NCI-H1930 (cell line): ENCODE measurements at places on chromosomes 2 and 18.
A peak's percentile ranks its signal among the peaks of the same experiment; 100 is the strongest.

GRCh38 chr2:241088376-241088775, 13.7 kb downstream of the MTERF4 start:
- DNase-seq, result no peak

GRCh38 chr2:29278966-29279365, 163.8 kb downstream of the CLIP4 start:
- no peak for DNase-seq

DNA sequence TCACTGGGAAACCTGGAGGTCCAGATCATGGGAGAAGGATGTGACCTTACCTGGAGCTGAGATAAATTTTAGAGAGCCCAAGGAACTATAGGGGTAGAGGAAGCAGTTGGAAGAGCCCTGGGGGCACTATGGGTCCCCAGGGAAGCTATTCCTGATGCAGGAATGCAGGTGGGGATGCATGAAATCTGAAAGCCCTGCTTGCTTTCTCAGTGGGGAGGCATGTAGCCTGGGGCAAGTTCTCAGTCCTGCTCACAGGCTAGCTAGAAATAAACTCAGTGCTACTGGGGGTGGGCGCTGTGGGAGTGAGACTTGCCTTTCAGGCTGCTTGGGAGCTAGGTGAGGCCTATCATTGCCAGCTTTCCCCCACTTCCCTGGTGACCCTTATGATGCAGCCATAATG, 499.7 kb downstream of the PTH2R start:
- DNase-seq, result no peak

- no peak for DNase-seq
These were observed 508.2 kb downstream of the TNS1 start for GRCh38 chr2:217494557-217494956.

- no peak for DNase-seq
These were observed 1.8 kb upstream of the HJURP start for GRCh38 chr2:233856184-233856583.

GRCh38 chr2:1680222-1681016, 63.9 kb downstream of the PXDN start:
- no peak for DNase-seq

- DNase-seq, result no peak
These were observed 83.3 kb upstream of the EPB41L5 start for GRCh38 chr2:119929537-119929936.

GRCh38 chr18:2905854-2906703, 59.3 kb downstream of the EMILIN2 start:
- DNase-seq, result no peak

GRCh38 chr18:40006634-40007033, 1948.4 kb upstream of the PIK3C3 start:
- no peak for DNase-seq

- no peak for DNase-seq
These were observed 7.2 kb upstream of the ITGB6 start for GRCh38 chr2:160207271-160207670.

- no peak for DNase-seq
These were observed 18.4 kb downstream of the CTDP1 start for GRCh38 chr18:79697976-79698375.

GRCh38 chr2:198890490-198890889, 567.2 kb downstream of the SATB2 start:
- DNase-seq, result no peak

DNA sequence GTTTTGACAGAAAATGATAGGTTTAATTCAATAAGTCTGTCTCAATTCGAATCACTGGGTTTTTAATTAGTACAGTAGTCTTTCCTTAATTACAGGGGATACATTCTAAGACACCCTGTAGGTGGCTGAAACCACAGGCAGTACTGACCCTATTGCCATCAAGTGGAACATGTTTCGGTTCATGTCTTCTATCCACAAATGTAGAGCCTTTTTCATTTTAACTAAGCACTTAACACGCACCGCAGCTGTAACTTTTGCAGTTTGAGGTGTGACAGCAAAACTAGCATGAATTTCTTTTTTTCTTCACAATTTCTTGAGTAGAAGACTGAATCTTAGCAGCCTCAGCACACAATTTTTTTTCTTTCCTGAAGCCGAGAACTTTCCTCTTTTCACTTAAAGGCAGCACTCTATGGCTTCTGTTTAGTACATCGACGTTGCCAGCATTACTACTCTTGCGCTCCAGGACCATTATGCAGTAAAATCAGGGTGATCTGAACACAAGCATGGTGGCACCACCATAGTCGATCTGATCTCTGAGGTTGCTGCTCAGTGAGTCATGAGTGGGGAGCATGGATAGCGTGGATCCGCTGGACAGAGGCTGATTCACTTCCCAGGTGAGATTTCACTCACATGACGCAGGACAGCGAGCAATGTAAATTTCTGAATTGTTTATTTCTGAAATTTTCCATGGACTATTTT, 805.1 kb downstream of the RNF144A start:
- no peak for DNase-seq

- no peak for DNase-seq
These were observed 828.6 kb upstream of the FSHR start for GRCh38 chr2:49982871-49983270.

DNA sequence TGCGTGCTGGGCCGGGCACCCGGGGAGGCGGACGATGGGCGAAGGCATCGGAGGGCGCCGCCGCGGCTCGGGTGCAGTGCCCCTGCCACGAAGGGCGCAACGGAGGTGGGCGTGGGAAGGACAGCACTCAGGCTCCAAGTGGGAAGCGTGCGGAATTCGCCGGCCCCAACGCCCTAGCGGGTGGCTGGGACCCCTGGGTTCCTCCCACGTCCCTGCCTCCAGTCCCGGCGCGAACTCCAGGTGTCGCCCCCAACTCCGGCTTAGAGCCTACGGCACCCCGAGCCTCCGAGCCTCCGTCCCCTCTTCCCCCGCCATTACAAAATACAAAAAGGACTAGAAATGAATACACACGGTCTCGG, 1.3 kb downstream of the CYP27C1 start:
- no peak for DNase-seq

- DNase-seq, result no peak
These were observed 379.0 kb downstream of the SETBP1 start for GRCh38 chr18:45059695-45060094.

GRCh38 chr18:53795610-53796009, 428.9 kb downstream of the MBD2 start:
- no peak for DNase-seq

DNA sequence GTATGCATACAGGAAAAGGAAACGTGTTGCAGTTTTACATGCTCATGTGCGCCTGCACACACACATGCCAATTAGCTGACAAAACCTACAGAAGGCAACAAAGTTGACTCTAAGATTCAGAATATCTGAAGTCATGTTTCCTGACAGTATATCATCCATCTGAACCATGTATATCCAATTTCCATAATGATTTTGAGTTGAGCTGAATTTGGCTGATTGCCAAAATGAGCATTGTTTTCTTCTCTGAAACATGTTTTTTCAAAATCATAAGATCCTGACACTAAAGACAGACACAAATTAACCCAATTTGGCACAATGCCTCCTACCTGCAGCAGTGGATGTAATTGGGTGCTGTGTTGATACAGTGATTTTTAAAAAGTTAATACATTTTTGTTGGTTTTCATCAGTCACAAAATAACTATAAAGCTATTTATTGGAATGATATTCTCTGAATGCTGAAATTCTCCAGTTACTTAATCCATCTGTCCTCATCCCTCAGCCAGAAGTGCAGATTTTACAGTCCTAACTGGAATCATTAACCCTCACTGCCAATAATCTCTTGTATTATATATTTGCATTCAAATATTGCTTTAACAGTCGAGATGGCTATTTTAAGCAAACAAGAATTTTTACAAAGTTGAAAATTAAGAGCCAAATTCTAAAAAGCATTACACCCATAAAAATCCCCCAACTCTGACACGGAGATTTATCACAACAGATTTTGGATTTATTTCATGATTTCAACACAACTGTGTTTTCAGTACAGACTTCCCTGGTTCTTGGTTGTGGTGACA, 161.7 kb upstream of the LMAN1 start:
- no peak for DNase-seq

GRCh38 chr2:216294305-216294704, 78.0 kb downstream of the MARCHF4 start:
- DNase-seq, result no peak

DNA sequence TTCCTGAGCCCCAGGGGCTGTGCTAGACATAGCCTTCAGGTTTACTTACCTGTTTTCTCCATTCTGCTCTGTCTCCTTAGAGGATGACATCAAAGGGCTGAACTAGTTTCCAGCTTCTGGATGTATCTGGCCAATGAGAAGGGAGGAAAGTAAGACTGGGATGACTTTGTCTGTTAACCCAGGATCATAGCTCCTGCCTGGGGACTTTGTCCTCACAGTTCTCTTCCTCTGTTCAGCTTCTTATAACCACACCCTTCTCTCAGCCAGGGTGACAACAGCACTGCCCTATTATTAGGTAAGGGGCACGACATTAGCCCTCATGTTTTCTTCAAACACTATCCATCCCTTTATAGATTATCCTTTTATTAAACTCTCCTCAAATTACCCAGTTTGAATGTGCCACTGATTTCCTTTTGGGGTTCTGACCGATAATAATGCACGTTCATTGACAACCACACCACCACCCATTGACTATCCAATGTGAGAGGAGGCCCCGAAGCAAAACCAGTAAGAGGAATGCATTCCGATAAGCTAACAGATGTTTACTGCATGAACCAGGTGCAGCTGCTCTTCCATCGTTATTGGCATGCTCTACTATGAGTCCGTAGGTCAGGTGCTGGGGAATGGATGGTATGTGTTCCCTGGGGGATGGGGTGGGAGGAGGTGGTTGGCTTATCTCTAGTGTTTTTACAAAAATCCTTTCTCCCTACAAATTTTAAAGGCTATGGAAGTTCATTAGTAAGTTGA, 23.5 kb downstream of the TSN start:
- no peak for DNase-seq

DNA sequence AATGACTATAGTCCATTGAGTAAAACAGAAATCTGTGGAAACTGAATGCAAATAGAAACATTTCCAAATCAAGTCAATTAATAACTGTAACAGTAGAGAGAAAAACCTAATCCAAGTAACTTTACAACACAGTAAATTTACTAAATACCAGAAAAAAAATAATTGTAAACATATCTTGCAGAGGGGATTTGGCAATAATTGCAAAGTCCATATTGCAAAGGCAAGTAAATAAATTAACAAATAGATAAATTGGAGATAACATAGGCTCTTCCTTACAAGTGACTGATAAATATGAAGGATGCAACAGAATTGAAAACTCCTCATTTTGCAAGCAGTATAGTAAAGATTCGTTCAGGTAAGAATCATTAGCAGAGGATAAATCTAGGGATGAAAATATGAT, 65.0 kb downstream of the SMC6 start:
- DNase-seq, result no peak

DNA sequence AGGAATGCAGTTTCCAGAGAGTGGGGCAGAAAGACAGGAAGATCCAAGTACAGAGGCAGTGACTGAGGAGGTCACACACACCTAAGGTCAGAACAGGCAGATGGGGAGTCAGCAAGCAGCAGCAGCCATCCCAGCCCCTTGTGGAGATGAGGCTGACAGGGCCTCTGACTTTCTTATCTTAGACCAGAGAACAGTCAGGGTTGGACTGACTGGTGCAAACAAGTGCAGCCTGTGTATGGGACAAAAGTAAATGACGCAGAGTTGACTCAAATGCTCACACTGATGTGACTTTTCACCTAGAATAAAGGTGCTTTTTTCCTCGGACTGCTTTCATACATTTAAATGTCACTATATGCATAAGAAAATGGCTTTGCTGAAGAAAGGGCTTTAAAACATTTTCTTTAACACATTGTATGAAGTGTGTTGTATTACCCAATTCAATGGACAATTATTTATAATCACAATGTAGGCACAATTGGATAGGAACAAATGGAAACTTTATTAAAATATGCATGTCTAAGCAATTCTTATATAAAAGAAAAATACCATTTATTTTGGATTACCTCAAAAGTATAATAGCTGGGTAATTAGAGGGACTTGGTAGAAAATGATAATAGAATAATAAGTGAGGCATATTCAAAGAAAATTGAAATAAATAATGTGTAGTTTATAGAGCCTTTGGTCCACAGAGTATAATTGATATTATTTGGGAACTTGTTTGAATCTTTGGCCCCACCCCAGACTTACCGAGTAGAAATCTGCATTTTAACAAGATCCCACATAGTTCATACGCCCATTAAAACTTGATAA, 1321.5 kb upstream of the CELF4 start:
- no peak for DNase-seq

- DNase-seq, result peak; percentile 27
These were observed 134.8 kb upstream of the THUMPD2 start for GRCh38 chr2:39913648-39914461.
